SW 1271 (cell line): ENCODE measurements at places on chromosomes 11 and 22.

DNA sequence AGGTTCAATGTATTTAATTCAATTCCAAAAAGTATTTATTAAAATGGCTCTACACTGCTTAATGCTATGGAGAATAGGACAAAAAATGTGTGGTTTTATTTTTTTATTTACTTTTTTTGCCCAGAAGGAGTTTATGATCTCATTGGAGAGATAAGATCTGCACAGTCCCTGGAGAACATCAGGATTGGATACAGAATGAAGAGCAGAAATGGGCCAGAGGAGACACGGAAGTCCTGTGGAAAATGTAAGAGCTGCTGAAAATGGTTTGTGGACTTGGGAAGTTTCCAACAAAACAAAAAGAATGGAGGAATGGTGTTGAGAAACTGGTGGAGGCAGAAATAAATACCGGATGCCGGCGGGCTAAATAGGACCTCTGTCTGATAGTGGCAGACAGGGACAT lies 554.6 kb downstream of the OPCML start:
- no peak for DNase-seq

- no peak for DNase-seq
These were observed 67.2 kb upstream of the MTMR2 start for GRCh38 chr11:95991101-95991500.

DNA sequence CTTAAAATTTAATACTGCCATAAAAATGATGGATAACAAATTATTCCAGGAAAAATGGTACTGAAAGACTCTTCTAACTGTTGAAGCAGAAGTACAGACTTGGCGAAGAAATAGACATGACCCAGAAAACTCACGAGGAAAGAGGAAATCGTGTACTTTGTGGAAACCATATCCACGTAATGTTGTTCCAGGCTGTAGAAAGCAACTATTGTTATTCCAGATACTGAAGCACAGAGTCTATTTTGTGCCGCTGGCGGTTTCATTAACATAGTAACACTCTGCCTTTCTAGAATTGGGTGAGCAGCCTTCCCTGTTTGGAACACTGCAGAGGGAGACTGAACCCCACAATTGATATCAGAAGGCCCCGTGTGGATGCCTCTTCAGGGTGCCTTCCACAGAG lies 310.6 kb downstream of the TBC1D22A start:
- no peak for DNase-seq

DNA sequence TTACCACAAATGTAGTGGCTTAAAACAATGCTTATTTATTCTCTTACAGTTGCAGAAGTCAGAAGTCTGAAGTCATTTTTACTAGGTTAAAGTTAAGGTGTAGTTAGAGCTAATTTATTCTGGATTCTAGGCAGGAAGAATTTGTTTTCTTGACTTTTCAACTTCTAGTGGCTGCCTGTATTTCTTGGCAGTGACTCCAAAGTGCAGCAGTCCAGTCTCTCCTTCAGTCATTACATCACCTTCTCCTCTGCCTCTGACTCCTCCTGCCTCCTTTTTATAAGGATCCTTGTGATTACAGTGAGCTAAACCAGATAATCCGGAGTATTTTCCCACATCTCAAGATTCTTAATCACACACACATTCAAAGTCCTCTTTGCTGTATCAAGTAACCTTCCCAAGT lies 581.4 kb downstream of the KCNA4 start:
- DNase-seq, result no peak

GRCh38 chr11:10483174-10483573 lies 28.1 kb downstream of the AMPD3 start:
- DNase-seq, result no peak

DNA sequence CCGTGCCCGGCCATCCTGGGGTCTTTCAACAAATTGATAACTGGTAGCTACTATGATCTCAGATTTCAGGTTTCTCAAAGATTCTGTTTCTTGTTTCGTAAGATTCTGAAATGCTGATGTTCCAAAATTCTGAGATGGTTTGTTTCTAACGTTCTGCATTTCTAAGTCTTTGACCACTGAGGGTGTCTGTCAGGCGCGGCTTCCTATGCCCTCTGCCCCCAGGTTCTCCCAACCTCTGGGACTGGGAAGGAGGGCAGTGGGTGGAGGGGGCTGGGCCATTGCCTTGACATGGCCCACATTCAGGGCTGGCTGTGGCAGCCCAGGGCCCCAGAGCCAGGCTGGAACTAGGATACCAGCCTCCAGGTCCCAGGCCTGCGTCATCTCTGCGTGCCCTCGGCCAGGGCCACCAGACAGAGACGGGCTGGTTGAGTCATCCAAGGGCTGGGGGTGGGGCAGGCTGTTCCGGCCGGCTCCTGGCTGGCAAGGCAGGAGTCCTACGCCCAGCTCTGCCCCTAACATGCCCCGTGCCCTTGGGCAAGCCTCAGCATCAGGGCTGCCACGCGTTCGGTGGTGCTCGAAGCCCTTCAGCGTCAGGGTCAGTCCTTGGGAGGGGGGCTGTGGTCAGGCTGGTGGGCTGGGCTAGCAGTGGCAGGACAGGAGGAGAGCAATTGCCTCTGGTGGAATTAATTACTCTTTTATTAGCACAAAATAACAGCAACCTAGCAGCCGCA lies 5.2 kb downstream of the TMEM134 start:
- peak; percentile 81 for DNase-seq

DNA sequence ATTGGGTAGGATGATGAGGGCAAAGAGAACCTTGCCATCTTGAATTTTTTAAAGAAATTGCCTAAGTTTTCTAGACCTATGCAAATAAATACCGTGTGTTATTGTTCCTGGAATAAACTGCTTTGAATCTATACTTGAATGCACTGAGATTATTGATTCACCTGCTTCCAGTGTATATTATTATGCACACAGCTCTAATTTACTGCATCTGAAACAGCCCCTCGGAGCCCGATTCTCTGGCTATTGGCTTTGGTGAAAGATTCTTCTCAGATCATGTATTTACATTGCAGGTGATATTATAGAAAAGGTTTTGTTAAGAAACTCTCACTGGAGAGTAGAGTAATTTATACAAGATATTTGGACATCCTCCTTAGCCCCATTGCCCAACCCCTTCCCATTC lies 254.2 kb downstream of the TENM4 start:
- no peak for DNase-seq

DNA sequence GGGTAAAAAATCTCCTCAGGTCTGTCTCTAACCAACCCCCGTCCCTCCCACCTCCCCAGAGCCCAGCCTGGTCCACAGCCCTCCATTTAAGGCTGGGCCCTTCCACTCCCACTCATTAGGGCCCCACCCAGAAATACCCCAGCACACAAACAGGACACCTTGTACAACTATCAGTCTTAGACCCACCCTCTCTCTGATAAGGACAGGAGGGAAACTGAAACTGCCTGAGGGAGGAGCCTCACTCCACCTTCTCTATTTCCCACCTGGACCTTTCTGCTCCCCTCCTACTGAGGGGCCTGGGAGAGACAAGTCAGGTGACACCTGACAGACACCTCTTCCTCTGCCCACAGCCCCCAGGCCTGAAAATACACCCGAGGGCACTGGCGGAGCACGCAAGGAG lies 90.2 kb downstream of the PLEKHA7 start:
- no peak for DNase-seq

- DNase-seq, result no peak
These were observed 2.1 kb downstream of the INCENP start for GRCh38 chr11:62125881-62126280.

DNA sequence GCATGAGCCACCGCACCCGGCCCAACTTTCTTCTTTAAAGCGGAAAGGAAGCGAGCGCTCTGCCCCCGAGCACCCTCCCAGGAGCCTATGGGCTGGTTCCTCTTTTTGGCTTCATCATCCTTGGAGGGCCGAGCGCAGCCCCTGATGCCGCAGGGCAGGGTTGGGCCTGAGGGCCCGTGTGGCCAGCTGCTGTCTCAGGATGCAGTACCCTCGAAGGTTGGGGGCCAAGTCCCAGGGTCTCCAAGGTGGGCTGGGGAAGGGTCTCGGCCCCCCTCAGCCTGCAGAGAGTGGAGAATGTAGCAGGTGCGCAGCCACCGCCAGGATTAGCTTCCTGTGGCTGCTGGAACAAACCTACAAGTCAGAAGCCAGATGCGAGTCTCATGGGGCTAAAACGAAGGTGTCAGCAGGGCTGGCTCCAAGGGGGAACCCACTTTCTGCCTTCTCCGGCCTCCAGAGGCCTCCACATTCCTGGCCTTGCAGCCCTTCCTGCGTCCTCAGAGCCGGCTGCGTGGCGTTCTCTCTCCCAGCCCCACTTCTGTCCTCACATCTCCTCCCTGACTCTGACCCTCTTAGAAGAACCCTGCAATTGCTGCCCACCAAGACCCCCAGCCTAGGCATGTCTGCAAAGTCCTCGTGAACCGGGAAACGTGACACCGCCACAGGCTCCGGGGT lies 2.9 kb downstream of the PANX2 start:
- no peak for DNase-seq

GRCh38 chr11:117691218-117691514 lies 105.8 kb downstream of the DSCAML1 start:
- DNase-seq, result no peak

GRCh38 chr11:124595302-124595701 lies 15.9 kb upstream of the PANX3 start:
- DNase-seq, result no peak
